H54 (cell line): ENCODE measurements at places on chromosomes 16 and 17.

- DNase-seq, result no peak
These were observed 24.8 kb downstream of the CD300LF start for GRCh38 chr17:74687886-74688285.

GRCh38 chr17:16977932-16978331 is 6.0 kb upstream of the TNFRSF13B start:
- DNase-seq, result no peak

DNA sequence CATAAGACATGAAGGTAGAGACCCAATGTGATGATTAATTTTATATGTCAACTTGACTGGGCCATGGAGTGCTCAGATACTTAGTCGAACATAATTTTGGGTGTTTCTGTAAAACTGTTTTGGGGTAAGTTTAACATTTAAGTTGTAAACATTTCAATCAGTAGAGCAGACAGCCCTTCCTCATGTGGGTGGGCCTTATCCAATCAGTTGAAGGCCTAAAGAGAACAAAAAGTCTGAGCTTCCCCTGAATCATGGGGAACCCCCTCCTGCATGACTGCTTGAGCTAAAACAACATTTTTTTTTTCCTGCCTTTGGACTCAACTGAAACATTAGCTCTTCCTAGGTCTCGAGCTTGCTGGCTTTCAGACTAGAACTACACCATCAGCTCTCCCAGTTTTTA is 327.3 kb upstream of the SOX9 start:
- DNase-seq, result no peak

- no peak for DNase-seq
These were observed 9.0 kb downstream of the SMIM5 start for GRCh38 chr17:75642182-75642783.

DNA sequence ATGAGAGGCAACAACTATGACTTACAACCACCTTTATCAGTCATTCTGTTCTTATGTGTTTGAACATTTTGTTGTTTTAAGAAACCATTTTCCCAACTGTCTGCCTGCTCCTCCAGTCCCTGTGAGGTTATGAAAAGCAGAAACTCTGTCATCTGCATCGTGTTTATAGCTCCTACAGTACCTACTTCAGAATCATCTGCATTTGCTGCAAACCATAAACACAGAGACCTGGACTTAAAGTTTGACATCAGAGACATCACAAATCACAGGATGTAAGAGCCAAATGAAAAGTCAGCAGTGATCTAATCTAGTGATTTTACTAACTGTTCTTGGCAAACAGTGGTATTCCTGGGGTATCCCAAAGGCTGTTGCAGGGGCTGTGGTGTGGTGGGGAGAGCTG is 55.2 kb downstream of the CDH11 start:
- no peak for DNase-seq

DNA sequence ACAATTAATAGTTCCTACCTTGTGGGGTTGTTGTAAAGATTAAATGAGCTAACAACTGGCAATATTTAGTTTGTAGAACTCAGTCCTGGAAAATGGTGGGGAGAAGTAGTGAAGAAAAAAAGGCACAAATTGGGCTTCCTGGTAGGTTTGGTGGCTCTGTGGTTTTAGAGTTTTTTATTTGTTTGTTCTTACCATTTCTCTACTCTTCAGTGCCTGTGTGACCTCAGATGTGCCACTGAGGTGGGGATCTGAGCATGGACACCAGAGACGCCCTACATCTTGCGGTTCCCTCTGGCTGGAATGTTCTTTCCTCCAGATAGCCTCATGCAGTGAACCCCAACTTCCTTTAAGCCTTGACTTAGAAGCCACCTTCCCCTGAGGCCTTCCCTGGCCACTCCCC is 7.7 kb downstream of the ZBTB4 start:
- DNase-seq, result no peak

DNA sequence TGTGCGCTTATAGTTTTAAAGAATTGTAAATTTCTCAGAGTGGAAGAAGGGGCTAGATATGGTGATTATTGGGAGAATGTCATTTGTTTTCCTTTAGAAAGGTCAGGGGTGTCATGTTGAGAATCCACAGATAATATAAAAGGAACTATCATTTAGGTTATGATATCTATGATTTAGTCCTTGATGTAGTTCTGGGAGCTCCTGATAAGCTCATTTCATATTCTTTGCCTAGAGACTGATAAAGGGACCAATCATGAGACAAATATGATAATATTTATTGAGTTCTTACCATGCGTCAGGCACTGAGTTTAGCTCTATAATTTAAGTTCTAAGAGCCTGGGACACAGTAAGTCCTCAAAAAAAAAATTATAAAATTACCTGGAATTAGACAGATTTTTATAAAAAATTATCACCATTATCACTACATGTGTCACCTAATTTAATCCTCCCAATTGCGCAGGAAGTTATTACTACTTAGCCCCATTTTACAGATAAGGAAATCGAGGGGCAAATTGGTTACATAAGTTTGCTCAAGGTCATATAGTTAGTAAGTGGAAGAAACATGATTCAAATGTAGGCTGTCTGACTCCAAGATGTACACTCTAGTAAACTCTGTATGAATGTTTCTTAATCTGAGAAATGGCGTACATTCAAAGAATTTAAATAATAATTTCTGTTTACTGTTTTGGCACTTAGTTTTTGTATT is 2.5 kb downstream of the AATF start:
- DNase-seq, result no peak

- no peak for DNase-seq
These were observed 2.8 kb downstream of the DBNDD1 start for GRCh38 chr16:90016339-90016950.

- DNase-seq, result no peak
These were observed 229.8 kb downstream of the SEC14L1 start for GRCh38 chr17:77370586-77370985.
